ENCODE measurements at places on chromosomes 2 and 18.

- DNase-seq: peak; percentile 29
Observed at GRCh38 chr2:240465268-240465764, 29.9 kb downstream of the GPC1 start.

GRCh38 chr2:26982102-26982742 lies 11.8 kb downstream of the MAPRE3 start:
- peak; percentile 71 for DNase-seq

DNA sequence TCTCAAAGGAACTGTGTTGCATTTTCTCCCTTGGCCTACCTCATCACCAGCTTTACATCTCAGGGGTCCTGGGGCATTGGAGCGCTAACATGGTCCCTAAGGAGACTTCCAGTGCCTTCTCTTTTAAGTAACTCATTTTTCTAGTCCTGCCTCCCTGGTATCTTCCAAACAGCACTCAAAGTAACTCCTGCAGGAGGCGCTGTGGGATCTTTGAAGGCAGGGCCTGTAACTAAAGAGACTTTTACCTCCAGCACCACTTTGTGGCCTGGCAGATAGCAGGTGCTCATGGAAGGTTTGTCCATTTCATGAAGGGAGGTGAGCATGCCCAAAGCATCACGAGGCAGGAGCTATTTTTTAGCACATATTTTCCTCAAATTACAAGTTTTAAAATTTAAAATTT lies 411.0 kb upstream of the GYPC start:
- peak; percentile 38 for DNase-seq

- DNase-seq: peak; percentile 61
Observed at GRCh38 chr18:48773821-48774220, 176.9 kb downstream of the SMAD7 start.

- no peak for DNase-seq
Observed at GRCh38 chr2:203002054-203002821, 12.4 kb upstream of the NBEAL1 start.

DNA sequence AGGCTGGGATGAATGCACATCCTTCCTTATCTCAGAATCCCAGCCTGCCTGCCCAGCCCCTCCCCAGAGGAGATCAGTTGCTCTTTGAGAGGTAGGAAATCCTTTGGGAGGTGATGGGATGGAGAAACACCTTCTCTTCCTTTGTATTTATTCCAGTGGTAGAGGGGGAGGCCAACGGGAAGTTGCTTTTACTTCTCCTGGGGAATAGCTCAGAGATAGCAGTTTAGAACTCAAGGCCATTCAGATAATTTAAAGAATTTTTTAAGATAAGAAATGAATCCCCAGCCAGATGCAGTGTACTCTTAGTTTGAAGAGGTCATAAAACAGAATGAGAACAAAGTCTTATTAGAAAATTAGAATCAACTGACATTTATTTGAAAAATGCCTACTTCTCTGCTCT lies 67.4 kb upstream of the PPM1B start:
- no peak for DNase-seq

DNA sequence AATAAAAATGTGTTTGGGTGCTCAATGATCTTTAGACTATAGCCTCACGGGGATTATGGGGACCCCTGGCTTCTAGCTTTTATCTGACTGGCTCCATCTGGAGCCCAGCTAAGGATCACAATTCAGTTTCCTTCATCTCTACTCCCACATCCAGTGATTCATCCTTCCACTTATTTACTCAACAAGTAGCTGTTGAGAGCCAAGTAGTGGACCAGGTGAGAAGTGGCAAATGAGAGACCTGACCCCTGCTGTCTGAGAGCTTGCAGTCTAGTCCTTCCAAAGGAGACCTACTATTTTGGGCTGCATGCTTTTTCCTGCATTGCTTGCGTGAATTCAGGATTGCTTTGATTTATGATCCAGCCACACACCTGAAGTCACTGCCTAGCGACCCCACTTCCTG lies 10.7 kb upstream of the DSG3 start:
- DNase-seq: no peak

DNA sequence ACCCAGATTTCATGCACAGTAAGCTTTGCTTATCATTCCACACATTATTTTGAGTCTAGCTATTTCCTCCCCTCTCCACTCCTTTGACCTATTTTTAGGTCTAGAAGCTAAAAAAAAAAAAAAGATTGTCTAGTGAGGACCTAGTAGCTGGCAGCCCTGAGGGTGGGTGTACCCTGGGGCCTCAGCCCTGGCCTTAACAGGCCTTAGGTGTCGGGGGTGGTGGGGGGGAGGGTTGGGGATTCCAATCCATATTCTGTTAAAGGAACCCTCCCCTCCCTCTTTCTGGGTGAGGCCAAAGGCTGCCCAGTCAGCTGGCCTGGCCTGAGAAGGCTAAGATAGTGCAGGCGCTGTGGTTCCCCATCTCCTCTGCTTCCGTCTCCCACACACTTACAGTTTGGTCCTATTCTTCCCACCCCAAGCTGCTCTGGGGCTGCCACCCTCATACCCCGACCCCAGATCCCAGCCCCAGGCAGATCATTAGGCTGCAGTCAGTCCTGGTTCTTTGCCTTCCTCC lies 65.5 kb upstream of the HK2 start:
- DNase-seq: no peak

DNA sequence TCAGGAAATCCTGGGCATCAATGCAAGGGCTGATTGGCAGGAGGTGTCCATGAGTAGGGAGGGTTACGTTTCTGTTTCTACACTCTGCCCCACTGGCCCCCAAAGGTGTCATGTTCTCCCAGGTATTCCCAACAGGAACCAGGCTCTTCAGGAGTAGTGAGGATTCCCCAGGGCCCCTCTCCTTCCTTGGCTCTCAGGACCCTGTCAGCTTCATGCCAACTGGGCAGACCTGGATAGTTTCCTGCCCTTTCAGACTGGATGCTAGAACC lies 480.6 kb upstream of the HS6ST1 start:
- no peak for DNase-seq

DNA sequence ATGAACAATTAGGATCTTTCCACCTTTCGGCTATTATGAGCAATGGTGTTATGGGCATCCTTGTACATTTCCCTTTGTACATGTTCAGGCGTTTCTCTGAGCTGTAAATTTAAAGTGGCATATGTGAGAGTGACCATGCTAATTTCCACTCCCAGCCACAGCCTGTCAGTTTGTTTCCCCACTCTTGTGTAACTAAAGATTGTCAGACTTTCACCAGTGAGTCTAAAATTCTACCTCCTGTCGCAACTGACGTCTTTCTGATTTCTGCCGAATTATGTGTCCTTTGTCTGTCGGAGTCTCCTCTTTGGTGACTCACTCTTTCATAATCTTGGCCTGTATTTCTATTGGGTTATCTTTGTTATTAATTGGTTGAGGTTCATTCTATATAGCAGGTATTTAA lies 50.7 kb downstream of the TRAPPC12 start:
- no peak for DNase-seq

DNA sequence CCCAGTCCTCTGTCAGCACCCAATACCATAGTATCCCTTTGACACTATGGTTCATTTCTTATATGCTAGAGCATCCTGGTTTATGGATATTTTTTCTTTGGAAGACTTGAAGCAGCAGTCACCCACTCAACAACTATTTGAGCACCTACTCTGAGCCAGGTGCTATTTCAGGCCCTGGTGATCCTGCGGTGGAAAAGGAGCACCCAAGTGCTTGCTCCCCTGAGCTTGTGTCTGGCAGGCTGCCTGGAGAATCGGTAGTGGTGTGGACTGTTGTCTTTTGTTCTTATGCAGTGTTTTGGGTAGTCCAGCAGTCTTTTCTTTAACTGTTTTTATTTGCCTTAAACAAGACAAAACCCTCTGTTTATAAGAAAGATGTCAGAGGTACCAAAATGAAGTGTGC lies 28.9 kb downstream of the NCK2 start:
- DNase-seq: no peak

GRCh38 chr2:232892221-232892620 lies 22.2 kb downstream of the SNORC start:
- DNase-seq: no peak

- no peak for DNase-seq
Observed at GRCh38 chr18:46068763-46069162, 3.3 kb downstream of the PSTPIP2 start.

DNA sequence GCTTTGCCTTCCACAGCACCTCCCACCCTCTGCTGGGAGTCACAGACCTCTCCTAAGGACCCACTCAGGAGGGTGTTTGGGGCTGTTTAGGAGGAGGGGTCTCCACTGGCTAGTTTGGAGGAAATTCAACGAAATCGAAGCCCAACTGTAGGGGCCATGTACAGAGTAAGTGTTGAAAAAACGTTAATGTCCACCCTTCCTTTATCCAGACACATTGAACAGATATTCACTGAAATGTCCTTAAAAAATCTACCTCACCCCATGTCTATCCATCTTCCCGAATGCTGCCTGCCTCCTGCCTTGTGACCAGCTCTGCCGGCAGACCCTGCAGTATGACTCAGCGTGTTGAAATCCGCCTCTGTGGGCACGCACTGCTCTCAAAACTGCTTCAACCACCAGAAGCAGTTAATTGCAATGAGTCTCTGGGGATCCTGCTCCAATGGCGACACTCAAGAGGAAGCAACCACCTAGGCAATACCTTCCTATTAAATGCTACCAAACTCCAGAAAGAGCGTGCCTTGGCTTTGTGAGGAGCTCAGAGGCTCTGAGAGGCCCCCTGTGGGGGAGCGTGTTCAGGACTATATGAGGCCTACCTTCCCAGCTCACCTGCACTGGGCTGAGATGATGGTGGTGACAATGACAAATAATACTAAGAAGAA lies 61.4 kb upstream of the RTN4 start:
- DNase-seq: peak; percentile 44

DNA sequence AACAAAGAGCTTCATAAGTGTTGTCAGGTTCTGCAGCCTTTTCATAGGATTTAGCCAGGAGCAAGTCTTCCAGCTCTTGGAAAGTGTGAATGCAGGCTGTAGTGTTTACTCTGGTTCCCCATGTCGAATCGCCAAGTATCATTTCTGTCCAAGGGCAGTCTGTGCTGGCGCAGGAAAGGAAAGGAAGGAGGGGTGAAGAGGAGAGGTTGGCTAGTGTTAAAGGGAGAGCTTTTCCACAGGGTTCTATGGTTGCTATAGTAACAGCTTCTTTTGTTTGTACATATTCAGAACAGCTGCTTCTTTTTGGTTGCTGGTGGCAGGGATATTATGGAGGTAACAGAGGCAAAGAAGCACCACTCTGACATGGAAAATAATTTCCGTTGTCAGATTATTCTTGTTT lies 69.9 kb downstream of the KCNH7 start:
- no peak for DNase-seq

DNA sequence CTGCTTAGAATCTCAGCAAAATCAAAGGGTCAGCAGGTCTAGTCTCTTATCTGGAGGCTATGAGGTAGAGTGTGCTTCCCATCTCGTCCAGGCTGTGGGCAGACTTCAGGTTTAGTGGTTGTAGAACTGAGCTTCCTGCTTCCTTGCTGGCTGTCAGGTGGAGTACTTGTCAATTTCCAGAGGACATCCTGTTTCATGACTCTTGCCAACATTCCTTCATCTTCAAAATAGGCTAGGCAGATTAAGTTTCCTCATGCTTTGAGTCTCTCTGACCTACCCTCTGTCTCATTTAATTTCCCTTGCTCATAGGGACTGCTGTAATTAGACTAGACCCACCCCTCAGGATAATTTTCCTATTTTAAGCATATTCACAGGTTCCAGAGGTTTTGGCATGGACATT lies 562.6 kb downstream of the SPAG16 start:
- DNase-seq: no peak

DNA sequence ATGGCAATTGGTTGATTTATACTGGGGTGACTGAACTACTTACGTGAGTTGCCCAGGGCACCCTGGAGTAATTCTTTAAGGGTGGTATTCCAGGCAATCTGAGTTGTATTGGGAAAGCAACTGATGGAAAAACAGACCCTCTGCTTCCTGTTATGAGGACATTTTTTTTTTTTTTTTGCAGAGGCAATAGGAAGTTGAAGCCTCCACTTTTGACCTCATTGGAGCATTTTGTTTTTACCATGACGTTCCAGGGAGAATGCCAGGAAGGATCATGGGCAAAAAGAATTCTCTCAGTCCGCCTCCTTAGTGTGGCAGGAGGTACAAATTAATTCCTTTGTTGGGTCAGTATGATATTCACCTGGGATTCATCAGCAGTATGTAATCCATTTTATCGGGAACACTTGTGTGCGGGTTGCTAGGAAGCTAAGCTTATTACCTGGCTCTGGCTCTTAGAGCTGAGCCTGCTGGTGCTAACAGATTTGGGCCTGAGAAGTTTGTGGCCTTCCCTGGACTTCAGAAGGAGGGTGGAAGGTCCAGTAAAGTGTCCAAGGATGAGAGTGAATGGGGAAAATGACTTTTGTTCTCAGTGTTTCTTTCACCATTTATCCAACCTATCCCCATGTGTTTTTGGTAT lies 272.9 kb upstream of the EPAS1 start:
- no peak for DNase-seq
